ENCODE measurements at places on chromosomes 12 and 14.

DNA sequence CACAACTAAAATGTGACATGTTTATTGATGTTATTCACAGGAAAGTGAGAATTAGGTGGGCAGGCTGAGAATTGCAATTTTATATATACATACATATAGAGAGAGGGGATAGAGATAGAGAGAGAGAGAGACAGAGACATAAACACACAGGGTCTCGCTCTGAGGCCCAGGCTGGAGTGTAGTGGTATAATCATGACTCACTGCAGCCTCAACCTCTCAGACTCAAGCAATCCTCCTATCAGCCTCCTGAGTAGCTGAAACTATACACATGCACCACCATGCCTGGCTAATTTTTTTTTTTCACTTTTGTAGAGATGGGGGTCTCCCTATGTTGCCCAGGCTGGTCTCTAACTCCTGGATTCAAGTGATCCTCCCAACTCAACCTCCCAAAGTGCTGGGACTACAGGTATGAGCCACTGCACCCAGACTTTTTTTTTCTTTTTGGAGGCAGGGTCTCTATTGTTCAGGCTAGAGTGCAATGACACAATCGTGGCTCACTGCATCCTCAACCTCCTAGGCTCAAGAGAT, 49.1 kb downstream of the R3HDM2 start:
- no peak for DNase-seq

DNA sequence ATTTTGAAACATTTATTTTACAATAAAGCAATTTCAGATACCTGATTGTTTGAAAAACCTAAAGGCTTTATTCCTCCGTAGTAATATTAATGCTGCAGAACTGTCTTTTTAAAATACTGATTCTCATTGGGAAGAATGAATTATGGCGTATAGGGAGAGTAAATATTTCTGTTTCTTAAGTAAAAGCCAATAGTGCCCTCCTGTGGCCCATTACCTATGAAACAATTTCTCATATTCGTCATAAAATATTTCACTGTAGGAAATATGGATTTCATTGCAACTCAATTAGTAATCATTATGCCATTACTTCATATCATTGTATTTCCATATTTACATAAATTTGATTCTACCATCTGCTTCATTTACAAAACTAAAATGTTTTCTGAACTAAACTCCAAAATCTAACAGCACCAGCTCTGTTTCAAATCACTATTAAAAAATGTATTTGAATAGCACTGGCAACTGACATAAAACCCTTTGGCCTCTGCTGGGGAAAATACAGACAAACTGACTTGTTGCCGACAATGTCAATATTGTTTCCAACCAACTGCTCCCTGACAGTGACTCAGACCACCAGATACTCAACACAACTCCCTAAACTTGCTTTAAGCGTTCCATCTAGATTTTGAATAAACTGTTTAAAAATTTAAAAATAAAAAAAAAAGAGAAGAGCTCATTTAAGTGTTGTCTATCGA, 290.3 kb downstream of the NAV3 start:
- DNase-seq: no peak

- no peak for DNase-seq
These were observed 236.0 kb downstream of the BCL11B start for GRCh38 chr14:99035712-99036610.

- no peak for DNase-seq
These were observed 149.5 kb downstream of the NOVA1 start for GRCh38 chr14:26448181-26448855.

GRCh38 chr14:23173031-23173430, 10.4 kb downstream of the SLC7A8 start:
- no peak for DNase-seq

GRCh38 chr12:132143336-132144071, 615 bp downstream of the DDX51 start:
- no peak for DNase-seq

DNA sequence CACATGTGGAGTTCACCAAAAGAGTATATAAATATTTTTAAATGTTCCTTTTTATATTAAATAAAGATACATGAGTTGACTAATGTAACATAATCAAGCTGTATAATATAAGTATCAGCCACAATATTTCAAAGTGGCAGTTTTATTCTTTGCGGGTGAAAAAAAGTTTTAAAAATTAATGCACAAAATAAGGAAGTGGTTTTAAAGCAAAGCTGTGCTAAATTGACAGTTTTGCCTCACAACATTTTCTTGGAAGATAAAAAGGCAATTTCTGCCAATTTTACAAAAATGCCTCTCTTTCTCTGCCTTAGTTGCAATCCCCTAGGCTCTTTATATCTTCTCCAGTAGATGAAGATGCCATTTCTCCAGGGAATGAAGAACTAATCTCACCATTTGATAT, 719.1 kb downstream of the C12orf50 start:
- no peak for DNase-seq

DNA sequence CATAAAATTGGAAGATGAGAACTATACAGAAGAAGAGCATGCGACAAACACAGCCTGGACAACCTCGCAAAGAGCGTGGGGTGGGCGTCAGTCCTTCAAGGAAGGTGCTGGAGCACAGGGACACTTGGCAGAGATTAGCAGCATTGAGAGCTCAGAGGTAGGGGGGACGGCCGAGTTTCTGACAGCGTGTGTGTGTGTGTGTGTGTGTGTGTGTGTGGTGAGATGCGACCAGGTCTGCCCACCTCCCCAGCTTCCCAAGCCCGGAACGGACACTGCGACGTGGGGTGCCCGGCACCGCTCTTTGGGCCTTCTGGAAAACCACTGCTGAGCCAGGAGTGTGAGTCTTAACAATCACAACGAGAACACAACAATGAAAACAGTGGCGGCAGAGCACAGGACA, 17.9 kb upstream of the FBXO21 start:
- no peak for DNase-seq

All from D721Med (cell line).